Jurkat, Clone E6-1 (cell line): ENCODE measurements at places on chromosomes 4 and X.

GRCh38 chr4:145822181-145822580, 116.4 kb downstream of the ZNF827 start:
- DNase-seq = no peak

DNA sequence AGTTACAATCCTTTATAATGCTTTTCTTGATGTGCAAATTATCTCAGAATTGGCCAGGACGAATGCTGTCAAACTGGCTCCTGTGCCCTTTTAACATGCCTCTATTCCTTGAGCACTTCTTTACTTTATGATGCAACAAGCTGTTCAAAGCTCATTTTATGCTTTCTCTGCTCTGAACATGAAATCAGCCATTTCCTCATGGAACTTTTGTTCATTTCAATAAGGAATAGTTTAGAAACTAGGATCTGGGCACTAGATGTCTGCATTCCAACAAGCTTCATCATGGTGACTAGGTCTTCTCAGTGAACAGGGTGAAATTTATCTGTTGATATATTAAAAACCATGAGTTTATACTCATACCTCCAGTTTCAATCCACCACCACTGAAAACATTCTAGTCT, 87.3 kb upstream of the TEX13A start:
- no peak for DNase-seq

GRCh38 chrX:41862562-41863184, 60.7 kb downstream of the CASK start:
- no peak for DNase-seq

GRCh38 chr4:141350122-141350905, 129.6 kb downstream of the ZNF330 start:
- DNase-seq = no peak

- DNase-seq = no peak
Observed at GRCh38 chr4:182337366-182337765, 94.2 kb downstream of the TENM3 start.

- no peak for DNase-seq
Observed at GRCh38 chrX:45842207-45842925, 641.7 kb upstream of the DIPK2B start.

DNA sequence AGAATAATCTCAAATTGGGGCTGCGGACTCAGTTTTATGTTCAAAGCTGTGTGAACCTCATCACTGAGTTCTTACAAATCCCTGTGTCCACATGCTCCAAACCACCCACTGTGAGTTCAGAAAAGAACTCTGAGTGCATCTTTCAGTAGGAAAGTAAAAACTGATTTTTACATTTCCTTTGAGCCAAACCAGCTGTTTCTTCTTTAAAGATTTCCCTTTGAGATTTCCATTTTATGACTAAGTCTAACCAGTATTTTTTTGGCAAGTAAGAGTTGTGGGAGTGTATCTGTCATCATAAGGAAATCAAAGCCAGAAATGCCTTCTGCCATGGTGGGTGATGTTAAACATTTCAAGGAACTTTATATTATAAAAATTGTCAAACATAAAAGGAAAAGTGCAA, 100.0 kb downstream of the TET2 start:
- DNase-seq = no peak

DNA sequence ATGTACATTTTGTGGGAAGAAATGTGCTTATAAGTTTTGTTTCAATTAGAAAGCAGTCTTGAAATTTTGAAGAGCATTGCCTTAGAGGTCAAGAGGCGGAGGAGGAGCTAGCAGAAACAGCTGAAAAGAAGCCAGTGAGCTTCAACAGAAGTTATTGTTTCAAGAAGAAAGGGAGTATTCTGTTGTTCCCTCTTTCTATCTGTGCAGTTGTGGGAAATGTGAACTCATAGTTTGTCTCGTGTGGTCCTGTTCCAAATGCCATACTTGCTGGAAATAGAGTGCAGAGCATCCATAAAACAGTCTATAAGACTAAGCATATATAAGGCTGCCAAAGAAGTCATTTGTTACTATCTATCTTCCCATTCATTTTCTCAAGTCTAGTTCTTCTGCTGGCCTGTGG, 1015.7 kb downstream of the DMD start:
- DNase-seq = no peak

GRCh38 chrX:2701600-2701999, 10.5 kb downstream of the CD99 start:
- peak; percentile 70 for DNase-seq

- no peak for DNase-seq
Observed at GRCh38 chrX:150365990-150366911, 3.1 kb downstream of the MAMLD1 start.

GRCh38 chr4:128329638-128330037, 42.0 kb upstream of the PGRMC2 start:
- DNase-seq = no peak

DNA sequence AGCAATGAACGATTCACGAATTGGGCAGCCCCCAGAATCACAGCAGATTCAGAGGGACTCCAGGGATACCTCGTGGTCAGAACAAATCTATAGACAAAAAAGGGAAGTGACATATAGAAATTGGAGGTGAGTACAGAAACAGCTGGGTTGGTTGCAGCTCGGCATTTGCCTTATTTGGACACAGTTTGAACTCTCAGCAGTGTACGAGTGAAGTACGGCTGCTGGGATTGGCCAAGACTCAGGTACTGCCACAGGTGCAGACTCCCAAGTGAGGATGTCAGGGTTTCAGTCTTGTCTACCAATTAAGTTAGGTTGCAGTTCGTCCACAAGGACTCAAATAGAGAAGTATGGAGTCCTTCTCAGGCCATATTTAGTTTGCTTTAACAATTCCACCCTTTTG, 28.2 kb downstream of the HTT-AS start:
- no peak for DNase-seq

DNA sequence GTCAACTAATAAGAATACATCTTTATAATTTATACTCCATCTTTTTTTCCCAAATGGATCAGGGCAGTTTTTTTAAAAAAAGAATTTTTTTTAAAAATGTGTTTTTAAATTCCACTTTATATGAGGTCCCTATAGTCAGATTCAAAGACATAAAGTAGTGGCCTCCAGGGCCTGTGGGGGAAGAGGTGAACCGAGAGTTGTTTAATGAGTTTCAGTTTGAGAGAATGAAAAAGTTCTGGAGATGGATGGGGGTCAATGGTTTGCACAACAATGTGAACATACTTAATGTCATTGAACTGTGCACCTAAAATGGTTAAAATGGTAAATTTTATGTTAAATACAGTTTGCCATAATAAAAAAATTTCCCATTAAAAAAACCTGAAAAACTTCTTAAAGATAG, 53.8 kb downstream of the ZNF827 start:
- DNase-seq = no peak

DNA sequence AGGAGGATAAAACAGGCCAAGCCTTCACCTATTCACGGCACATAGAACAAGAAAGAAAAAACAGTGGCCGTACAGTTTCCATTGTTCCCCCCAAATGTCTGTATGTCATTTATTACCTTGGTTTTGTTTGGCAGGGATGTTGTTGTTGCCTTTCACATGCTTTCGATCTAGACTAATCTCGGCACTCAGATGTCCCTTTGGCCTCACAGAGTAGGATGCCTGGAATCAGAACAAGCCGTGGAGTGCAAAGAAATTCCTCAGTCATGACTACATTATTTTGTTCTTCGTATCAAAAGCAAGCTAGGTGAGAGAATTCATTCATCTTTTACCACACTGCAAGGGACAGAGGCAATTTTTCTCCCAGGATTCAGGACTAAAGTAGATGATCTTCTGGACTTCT, 106.9 kb downstream of the SMIM20 start:
- DNase-seq = no peak

DNA sequence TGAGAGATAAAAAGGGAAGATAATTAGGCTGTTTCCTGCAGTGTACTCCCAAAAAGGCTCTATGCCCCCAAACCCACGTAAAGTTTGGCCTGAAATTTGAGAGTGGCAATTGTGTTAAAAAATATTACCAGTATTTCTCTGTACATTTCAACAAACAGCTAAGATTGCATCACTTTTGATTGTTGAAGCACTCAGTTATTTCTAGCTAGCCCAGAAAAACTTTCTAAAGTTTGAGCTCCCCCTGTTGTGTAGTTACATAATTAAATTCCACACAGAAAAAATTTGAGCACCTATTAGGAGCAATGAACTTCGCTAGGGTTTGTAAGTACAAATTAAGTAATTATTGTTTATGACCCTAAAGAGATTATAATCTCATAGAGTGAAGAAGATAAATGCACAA, 109.4 kb downstream of the DLG3 start:
- DNase-seq = no peak

- no peak for DNase-seq
Observed at GRCh38 chr4:122824616-122825015, 2.0 kb upstream of the FGF2 start.

GRCh38 chrX:53421772-53422085, 725 bp downstream of the SMC1A start:
- no peak for DNase-seq

- DNase-seq = no peak
Observed at GRCh38 chr4:8574796-8575370, 5.3 kb upstream of the GPR78 start.

GRCh38 chr4:100738196-100739165, 220.7 kb upstream of the EMCN start:
- DNase-seq = no peak

- DNase-seq = no peak
Observed at GRCh38 chr4:176193126-176193525, 2.3 kb downstream of the SPATA4 start.

- no peak for DNase-seq
Observed at GRCh38 chrX:154409222-154409871, at the start of gene DNASE1L1. Gene DNASE1L1, minus strand, starts transcription at chrX:154409254. Its CDS starts 3,686 bp downstream, at chrX:154405568.

DNA sequence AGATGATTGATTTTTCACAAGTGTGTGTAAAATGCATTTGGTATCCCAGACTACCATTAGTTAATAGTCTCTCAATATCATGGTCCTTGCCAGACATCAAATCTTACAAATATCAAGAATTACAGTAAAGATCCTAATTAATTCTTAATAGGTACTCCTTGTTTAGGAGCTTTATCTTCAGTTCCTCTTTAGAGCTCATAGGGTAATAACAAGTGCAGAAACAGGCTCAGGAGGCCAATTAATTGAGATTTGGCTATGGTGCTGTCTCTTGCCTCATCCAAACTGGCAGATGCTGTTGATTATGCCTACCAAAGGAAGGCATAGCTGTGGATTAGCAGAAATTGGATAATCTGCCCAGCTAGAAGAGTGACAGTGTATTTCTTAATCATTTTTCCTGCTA, 6.9 kb downstream of the MTMR1 start:
- no peak for DNase-seq

GRCh38 chrX:1591863-1592469, 562 bp downstream of the AKAP17A start:
- no peak for DNase-seq

- no peak for DNase-seq
Observed at GRCh38 chr4:11611868-11612267, 183.2 kb upstream of the HS3ST1 start.

DNA sequence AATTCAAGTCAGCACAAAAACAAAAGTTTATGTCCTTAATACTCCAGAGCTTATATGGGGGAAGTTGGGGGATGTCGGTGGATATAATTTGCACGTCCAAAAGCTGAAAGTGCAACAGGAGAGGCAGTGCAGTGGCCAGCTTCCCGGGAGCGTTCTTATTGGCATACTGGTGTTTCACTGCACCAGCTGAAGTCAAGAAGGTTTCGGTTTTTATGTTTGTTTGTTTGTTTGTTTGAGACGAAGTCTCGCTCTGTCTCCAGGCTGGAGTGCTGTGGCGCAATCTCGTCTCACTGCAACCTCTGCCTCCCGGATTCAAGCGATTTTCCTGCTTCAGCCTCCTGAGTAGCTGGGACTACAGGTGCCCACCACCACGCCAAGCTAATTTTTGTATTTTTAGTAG, 28.6 kb upstream of the TLR3 start:
- no peak for DNase-seq

DNA sequence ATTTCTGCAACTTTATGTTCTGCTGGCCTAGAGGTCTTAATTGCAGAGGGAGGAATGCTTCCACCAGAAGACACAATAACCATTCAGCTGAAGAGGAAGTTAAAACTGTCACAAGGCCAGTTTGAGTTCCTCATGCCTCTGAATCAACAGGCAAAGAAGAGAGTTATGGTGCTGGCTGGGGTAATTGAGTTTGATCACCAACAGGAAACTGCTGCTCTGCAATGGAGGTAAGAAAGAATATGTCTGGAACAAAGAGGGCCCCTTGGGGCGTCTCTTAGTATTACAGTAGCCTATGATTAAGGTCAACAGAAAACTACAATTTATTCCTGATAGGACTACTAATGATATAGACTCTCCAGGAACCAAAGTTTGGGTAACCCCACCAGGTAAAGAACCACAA, 744.0 kb downstream of the FSTL5 start:
- peak; percentile 9 for DNase-seq

DNA sequence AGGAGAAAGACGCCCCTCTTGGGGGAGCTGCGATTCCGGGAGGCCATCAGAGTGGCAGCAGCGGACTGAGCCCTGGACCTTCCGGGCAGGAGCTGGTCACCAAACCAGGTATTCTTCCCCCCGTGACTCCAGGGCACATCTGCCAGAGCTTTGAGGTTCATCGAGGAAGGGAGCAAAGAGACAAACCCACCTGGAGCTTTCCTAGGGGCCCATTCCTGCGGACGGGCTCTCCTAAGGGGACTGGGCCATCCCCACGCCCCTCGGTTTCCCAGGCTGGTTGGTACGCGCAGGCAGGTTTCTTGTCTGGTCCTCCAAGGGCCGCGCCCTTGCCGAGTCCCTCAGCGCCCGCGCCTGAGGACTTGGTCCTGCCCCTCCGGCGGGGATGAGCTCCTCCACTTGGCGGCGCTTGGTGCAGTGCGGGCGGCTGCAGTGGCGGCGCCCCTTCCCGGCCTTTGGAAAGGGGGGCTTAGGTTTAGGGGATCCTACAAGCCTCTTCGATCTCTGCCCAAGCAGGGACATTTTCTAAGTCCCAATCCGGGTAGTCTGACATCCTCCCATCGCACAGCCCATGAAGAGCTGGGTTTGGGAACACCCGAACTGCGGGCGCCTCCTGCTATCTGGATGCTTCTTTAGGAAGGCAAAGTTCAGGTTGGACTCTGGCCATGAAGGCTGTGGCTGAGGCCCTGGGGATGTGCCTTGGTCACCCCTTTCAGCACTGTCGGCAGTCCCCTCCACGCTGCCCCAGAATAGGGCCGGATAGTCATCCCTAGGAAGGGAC, 538 bp downstream of the STBD1 start:
- DNase-seq = no peak

DNA sequence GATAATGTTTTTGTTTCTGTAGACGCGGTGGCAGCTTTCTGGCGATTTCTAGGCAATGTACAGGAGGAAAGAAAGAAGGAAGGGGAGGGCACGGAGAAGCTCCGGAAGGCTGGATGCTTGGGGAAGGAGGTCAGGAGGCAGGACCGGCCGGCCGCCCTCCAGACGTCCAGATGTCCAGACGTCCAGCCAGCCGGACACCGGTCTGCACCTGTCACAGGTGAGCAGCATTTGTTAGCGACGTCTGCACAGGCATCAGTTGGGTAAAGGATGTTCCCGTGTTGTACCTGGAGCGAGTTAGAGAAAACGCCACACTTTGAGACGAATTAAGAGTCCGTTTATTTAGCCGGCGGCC, 90.0 kb upstream of the PPP2R3B start:
- DNase-seq = no peak

- no peak for DNase-seq
Observed at GRCh38 chrX:141469469-141469868, 115.1 kb downstream of the SPANXA1 start.

- no peak for DNase-seq
Observed at GRCh38 chr4:70629469-70630090, 1.0 kb downstream of the ENAM start.
